ENCODE measurements at places on chromosomes 1 and 21.

DNA sequence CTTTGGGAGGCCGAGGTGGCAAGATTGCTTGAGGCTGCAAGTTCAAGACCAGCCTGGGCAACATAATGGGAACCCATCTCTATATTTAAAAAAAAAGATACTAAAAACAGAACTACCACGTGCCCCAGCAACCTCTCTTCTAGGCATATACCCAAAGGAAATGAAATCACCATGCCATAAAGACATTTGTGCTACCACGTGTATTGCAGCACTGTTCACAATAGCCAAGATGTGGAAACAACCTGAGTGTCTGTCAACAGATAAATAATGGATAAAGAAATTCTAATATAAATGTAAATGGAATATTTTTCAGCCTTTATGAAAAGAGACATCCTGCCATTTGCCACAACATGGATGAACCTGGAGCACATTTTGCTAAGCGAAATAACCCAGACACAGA, 128.6 kb downstream of the PCNX2 start:
- no peaks in the 10 kb centered on the region for H3K36me3 ChIP-seq
- no peak overlapping the region for H3K27ac ChIP-seq
- no peaks in the 10 kb centered on the region for H3K4me1 ChIP-seq

- H3K4me3 ChIP-seq, result no peak overlapping the region
- H3K4me1 ChIP-seq, result no peaks in the 10 kb centered on the region
- peaks cover 97% of the 10 kb centered on the region for H3K36me3 ChIP-seq
These were observed 13.9 kb downstream of the HYI start for GRCh38 chr1:43439781-43440180.

- no peaks in the 10 kb centered on the region for H3K4me1 ChIP-seq
- no peaks in the 10 kb centered on the region for H3K36me3 ChIP-seq
- no peaks in the 10 kb centered on the region for H3K27me3 ChIP-seq
- H3K4me3 ChIP-seq, result no peak overlapping the region
- H3K27ac ChIP-seq, result no peak overlapping the region
- no peak for ATAC-seq
These were observed 363.5 kb upstream of the PTBP2 start for GRCh38 chr1:96358057-96358456.

DNA sequence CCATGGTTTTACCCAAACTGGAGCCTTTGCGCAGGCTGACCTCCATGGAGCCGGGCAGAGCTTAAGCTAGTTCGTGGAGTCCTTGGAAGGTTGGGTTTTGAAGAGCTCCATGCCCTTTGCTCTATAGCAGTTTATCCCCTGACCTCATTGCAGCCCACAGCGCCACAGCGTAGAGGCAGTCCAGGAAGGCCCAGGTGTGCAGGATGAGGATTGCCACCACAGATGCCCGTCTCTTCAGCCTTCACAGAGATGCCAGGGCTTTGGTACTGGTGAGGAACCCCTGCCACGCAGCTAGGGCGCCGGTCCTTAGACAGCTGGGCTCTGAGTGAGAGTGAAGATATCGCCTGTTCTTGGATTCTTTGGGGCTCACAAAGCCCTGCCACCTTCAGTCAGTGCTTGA, 138.6 kb downstream of the PEX14 start:
- H3K27me3 ChIP-seq, result no peaks in the 10 kb centered on the region
- no peaks in the 10 kb centered on the region for H3K36me3 ChIP-seq

DNA sequence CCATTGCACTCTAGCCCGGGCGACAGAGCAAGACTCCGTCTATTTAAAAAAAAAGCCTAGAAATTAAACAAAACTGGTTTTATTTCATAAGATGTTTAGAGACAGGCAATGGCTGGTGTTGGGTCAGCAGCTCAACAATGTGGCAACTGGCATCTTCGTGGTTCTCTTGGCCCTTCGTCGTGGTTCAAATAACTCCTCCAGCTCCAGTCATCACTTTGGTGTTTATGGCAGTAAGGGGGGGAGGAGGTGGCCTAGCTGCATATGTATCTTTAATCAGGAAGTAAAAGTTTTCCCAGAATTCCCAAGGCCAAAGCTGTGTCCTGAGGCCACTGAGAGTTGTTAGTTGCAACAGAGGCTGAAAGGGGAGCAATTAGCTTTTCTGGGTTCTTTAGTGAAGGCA, 13.0 kb upstream of the LTN1 start:
- no peaks in the 10 kb centered on the region for H3K27me3 ChIP-seq
- H3K4me1 ChIP-seq, result peaks cover 15% of the 10 kb centered on the region
- H3K4me3 ChIP-seq, result no peak overlapping the region

Measured in gastroesophageal sphincter (tissue), 4 donors.